ENCODE measurements at places on chromosomes 7 and 10.

GRCh38 chr7:117071551-117071950 lies 118.2 kb downstream of the ST7 start:
- no peak for DNase-seq

DNA sequence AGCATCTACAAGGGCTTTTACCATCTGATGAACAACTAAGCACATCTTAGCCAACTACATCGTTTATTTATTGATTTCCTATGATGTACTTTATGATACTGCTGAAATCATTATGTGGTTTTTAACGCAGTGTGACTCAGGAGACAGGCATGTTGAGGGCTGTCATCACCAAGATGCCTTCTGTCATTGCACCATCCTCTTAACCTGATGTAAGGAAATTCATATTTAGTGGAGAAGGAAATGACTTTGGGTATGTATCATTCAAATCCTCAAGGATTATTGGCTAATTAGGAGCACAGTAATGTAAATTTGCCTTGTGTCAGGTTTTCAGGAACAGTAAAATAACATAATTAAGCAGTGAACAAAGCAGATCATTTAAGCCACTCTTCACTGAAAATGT lies 138.5 kb upstream of the MGMT start:
- DNase-seq: no peak

DNA sequence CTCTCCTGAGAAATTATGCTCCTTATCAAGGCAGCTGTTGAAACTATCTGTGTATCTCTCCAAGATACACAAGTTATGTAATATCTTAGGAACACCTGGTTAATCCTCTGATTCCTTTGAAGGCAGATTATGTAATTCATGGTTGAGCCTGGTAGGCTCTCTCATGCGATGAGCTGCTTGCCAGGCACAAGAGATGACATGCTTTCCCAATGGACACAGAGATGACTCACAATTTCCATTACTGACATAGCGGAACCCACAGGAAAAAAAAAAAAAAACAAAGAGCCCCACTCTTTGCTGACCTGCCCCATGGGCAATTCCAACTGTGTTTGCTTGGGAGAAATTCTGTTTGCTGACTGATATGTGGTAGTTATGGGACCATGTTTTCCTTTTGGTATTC lies 736.4 kb upstream of the PHF14 start:
- DNase-seq: no peak

DNA sequence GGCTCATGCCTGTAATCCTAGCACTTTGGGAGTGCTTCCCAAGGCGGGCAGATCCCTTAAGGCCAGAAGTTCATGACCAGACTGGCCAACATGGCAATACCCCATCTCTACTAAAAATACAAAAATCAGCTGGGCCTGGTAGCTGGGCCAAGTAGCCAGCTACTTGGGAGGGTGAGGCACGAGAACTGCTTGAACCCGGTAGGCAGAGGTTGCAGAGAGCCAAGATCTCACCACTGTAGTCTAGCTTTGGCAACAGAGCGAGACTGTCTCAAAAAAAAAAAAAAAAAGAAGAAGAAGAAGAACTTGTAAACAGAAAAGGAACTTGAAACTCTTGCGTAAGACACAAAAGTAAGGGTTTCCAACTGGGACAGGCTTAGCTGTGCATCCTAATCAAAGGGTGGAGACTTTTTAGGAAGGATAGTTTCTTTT lies 5.6 kb upstream of the IFIT2 start:
- DNase-seq: peak; percentile 46

GRCh38 chr7:150367677-150368095 lies 936 bp upstream of the REPIN1 start:
- no peak for DNase-seq

DNA sequence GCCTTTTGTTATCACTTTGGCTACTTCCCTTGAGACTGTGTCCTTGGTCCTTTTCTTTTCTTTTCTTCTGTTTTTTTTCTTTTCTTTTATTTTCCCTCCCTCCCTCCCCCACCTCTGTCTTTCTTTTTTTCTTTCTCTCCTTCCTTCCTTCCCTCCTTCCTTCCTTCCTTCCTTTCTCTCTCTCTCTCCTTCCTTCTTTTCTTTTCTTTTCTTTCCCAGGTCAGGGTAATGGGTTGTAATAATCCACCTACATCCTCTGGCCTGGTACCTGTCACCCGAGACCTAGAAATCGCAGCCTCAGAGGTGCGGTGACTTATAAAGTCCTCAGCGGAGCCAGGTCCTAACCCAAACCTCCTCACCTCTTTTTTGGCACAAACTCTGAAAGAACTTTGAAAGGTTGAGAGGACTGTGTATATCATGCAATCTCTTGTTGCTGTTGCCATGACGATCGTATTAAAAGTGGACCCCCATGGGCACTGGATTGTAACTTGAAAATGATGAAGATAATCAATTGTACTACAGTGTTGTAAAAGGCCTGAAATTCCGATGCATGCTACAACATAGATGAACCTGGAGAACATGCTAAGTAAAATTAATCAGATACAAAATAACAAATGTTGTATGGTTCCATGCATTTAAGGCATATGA lies 140.7 kb upstream of the AGK start:
- no peak for DNase-seq

- DNase-seq: no peak
Observed at GRCh38 chr7:131517218-131517923, 39.1 kb downstream of the PODXL start.

DNA sequence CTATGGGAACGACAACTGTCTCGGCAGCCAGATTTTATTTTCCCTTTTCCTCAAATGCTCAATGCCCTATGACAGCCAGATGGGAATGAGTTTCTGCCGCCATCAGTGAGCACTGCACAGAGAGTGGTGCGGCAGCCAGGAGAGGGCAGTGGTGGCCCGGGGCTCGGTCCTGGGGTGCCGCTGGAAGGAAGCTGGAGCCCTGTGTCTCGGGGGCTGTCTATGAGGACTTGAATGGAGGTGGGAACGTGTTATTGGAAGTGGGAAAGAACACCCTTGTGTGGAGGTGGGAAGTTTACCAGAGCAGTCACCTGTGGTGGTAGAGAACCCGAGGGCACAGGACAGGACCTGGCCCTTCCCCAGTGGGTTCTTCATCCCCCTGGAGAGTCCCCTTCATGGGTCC lies 35.8 kb downstream of the JAKMIP3 start:
- DNase-seq: no peak

DNA sequence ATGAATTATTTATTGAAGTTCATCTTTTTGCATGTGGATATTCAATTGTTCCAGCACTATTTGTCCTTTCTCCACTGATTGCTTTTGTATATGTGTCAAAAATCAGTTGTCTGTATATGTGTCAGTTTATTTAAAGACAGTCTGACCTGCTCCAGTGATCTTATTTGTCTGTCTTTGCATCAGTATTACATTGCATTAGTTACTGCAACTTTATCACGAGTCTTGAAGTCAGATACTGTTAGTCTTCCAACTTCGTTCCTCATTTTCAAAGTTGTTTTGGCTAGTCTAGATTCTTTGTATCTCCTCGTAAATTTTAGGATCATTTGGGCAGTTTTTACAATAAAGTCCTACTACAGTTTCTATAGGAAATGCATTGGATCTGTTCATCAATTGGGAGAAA lies 166.4 kb downstream of the CELF2 start:
- DNase-seq: no peak

GRCh38 chr10:99944860-99945259 lies 64.9 kb downstream of the DNMBP start:
- DNase-seq: no peak

DNA sequence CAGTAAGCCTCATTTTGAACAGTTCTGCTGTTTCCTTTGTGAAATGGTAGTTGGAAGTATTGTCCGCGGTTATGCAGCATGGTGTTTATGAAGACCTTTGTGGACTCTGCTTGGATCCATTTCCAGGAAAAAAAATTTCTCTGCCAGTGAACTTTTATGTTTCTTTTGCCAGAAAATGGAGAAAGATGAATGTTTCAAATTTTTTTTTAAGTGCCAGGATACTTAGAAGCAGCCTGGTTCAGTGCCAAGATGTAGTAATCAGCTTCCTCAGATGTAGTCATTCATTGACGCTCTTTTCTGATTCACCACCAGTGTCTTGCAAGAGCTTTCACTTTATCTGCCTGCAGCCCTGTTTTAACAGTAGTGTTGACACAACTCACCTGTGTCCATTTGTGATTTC lies 258.2 kb downstream of the SDK1 start:
- DNase-seq: no peak

- DNase-seq: no peak
Observed at GRCh38 chr7:154975984-154976383, 26.9 kb downstream of the PAXIP1 start.

DNA sequence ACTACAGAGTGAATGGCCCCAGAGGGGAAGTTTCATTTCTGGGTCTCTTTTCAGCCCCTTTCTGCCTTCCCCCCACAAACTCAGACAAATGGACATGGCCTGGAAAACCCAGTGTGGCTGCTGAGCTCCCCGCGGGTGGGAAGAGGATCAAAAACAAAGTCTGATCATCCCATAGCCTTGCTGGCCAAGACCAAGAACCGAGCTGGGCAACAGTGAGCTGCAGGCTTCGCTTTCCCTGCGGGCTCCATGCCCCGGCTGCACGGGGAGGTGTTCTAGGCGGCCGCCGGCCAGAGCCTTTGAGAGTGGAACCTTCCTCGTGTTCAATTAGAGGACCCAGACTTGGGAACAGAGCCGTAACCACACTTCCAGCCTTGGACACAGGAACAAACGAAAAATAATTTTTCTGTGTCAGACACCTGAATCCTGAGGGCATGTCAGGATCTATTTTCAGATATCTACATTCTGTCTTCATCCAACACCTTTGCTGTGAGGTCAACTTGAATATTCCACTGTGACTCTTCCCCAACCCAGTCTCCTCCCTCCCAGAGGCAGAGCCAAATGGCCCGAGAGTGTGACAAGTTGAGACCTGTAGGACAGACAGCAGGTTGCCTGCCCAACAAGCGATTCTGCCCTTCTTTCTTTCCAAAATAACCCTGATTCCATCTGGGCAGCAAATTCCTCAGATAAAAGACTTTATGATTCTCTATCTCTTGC lies 26.0 kb downstream of the WDR86 start:
- no peak for DNase-seq

- DNase-seq: no peak
Observed at GRCh38 chr7:45717537-45718235, 143.5 kb downstream of the ADCY1 start.

DNA sequence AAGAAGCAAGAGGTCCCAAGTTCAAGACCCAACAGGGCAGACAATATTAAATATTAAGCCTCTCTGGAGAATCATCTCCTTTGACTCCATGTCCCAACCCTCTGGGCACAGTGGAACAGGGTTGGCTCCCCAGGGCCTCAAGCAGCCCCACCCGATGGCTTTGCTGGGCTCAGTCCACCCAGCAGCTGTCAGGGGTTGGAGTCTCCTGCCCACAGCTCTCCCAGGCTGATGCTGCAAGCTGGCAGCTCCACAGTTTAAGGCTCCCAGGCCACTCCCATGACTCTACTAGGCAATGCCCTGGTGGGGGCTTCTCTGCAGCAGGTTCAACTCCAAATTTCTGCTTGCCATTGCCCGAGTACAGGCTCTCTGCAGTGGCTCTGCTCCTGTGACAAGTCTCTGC lies 55.1 kb downstream of the LARP4B start:
- DNase-seq: no peak

GRCh38 chr7:380711-381210 lies 90.8 kb downstream of the FOXL3 start:
- DNase-seq: no peak

All from BJ (cell line).